ENCODE measurements at places on chromosomes 12 and 14.

- DNase-seq, result peak; percentile 49
Measured at GRCh38 chr12:64670919-64671639, 60.8 kb downstream of the RASSF3 start.

GRCh38 chr12:51951843-51952722, 584 bp downstream of the ACVR1B start:
- DNase-seq, result peak; percentile 17

- DNase-seq, result no peak
Measured at GRCh38 chr14:80979951-80980350, 24.5 kb downstream of the TSHR start.

DNA sequence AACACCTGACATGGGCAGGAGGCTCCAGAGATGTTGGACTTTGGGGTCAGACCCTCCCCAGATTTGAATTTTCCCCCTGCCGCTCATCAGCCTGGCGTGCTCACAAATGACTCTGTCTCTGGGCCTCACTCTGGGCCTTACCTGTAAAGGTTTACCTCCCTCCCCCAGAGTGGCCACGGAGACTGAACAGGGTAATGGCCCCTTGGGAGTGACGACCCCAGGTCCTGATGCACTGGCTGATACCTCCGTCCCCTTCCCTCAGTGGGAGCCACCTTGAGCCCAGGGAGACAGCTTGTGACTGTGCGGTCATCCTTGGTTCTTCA, 7.0 kb downstream of the SLC25A29 start:
- no peak for DNase-seq

GRCh38 chr12:115710104-115710564, 567.4 kb downstream of the MED13L start:
- DNase-seq, result no peak

DNA sequence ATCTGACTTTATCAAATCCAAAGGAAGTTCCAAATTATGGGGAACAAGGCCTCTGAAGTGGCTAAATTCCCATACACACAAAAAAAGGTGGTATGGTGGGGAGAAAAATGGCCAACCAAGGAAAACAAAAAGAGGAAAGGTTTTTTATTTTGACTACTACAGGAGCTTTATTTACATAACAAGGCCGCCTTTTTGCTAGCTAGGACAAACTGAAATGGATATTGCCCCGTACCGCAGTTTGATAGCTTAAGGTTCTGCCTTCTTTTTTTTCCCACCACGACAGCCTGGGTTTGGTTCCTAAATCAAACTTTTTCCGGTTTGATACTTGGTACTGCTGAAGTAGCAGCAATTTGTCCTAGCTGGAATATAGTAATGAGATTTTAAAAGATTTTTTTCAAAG, 66.8 kb downstream of the COX16 start:
- no peak for DNase-seq

- DNase-seq, result no peak
Measured at GRCh38 chr12:47779943-47780504, 7.0 kb downstream of the SLC48A1 start.

GRCh38 chr14:67690011-67690410, 5.6 kb downstream of the RDH11 start:
- DNase-seq, result no peak

- no peak for DNase-seq
Measured at GRCh38 chr14:59771577-59771976, 99.0 kb downstream of the RTN1 start.

DNA sequence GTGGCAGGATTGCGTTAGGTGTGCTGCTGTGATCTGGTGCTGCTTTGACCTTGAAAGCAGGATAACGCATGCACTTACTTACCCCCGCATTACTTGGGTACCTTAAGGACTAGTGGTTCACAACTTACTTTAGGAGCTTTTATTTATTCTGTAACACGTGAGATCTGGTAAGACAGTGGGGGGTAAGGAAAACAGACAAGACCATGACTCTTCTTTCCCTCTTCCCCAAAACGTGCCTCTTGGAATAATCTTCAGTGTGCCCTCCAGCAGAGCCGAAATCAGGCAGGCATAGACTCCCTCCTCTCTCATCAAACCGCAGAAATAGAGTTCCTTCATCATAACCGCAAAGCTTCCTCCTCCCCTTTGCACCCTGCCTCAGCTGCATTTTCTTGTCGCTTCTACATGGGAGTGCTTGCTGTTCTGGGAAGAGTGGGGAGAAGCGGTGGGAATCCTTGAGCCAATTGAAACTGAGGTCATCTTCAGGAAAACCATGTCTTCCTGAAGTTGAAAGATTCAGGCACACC, 43.4 kb downstream of the RAD52 start:
- DNase-seq, result no peak

DNA sequence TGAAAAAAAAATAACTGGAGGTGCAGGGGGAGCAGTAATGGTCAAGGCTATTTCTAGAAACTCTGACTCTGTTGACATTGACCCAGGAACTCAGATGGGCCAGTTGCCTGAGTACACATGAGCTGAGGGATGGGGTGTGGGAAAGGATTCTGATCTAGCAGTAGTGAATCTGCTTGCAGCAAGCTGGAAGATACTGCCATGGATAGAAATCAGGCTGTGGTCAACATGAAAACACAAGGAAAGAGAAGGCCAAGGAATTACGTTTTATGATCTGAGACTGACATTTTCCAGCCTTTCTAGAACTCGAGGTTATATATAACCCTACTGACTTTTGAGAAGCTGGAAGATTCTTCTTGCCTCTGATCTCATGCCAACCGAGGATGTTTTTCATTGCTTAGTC, 90.0 kb downstream of the ANO6 start:
- DNase-seq, result no peak

DNA sequence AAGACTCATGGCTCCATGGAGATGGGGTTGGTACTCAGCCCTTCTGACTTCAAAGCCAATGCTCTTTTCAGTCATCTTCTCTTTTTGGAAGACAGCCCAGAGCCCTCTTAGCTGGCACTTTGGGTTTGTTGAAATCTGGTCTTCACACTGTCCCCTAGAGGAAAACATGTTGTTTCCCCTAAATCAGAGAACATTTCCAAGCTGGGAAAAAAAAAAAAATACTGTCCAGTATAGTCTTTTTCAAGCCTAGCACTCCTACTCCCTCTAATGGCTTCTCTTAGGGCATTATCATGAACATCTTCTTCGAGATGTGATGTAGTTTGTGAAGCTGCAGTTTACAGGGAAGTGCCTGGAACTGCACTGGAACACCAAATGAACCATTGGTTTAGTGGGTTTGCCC, 3.0 kb upstream of the ZC3H14 start:
- no peak for DNase-seq

DNA sequence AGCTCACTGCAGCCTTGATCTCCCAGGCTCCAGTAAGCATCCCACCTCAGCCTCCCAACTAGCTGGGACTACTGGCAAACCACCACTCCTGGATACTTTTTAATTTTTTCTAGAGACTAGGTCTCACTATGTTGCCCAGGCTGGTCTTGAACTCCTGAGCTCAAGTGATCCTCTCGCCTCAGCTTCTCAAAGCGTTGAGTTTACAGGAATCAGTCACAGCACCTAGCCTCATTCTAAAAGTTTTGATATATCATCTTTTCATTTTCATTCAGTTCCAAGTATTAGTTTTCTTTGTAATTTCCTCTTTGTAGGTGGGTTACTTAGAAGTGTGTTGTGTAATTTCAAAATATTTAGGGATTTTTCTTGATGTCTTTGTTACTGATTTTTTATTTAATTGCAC, 9.6 kb downstream of the CBX5 start:
- no peak for DNase-seq

GRCh38 chr14:102378830-102379229, 16.1 kb downstream of the TECPR2 start:
- DNase-seq, result no peak

DNA sequence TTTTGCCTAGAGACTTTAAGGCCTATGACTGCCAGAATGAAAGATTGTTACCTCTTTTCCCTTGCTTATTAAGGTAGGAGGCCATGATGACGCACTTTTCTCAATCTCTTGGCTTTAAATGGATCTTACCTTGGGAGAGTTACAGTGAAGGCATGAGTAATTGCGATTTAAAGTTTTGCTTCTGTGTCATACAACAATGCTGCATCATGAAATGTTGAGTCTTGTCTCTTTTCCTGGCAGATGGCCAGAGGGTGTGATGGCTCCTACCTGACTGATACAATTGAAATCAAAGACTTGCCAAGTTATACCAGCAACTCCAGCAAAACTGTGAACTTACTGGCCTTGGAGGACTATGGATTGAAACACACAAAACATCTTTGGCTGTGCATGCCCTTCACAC, 17.2 kb upstream of the LRRK2 start:
- no peak for DNase-seq

- DNase-seq, result no peak
Measured at GRCh38 chr12:18297902-18298301, 36.6 kb downstream of the PIK3C2G start.

DNA sequence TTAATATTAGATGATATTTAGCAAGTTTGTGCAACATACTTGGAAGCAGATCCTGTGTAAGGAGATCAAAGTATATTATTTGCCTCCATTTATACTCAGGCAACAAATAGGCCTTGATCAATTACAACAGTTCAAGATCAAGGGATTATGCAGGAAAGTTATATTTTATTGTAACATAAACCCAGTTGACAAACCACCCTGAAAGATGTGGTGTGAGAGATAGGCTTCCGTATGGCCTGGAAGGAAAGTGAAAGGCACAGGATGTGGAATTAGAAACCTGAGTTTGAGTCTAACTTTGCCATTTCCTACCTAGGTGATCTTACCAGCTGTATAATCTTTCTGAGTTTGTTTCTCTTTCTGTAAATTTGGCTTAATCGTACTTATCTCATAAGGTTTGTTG, 284.1 kb downstream of the BMP4 start:
- DNase-seq, result no peak

All from CD4-positive, alpha-beta T cell treated with Interleukin-6 for 4 hours (primary cell).